ENCODE measurements at places on chromosomes 7 and 10.
A peak's percentile ranks its signal among the peaks of the same experiment; 100 is the strongest.

DNA sequence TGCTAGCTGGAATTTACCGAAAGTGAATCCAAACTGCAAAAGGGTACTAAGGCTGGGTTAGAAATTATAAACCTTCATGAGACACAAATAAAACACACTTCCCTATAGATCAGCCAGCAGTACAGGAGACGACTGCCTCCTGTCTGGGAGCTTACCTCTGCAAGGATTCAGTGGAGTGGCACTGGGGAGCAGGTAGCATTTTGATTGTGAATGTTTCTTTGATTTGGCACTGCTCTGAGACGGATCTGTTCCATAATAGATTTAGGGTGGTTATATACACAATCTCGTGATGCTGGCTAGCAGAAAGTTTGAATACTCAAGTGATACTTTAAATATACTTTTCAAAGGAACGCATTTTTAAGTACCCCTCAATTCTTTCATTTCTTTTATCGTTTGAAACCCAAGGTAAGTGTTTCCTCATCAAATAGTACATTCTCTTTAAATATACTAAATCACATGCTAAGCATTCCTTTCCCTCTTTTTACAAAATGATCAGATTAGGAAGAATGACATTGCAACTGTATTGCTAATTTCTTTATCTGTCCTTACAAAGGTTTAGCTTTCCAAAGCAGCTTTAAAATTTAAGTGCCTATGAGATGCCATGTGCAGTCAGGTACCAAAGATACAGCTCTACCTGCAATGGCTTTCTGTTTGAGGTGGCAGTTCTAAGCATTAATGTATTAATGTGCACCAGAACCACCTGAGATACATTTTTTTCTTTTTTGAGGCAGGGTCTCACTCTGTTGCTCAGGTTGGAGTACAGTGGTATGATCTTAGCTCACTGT lies 20.6 kb upstream of the CHCHD3 start:
- DNase-seq = no peak

DNA sequence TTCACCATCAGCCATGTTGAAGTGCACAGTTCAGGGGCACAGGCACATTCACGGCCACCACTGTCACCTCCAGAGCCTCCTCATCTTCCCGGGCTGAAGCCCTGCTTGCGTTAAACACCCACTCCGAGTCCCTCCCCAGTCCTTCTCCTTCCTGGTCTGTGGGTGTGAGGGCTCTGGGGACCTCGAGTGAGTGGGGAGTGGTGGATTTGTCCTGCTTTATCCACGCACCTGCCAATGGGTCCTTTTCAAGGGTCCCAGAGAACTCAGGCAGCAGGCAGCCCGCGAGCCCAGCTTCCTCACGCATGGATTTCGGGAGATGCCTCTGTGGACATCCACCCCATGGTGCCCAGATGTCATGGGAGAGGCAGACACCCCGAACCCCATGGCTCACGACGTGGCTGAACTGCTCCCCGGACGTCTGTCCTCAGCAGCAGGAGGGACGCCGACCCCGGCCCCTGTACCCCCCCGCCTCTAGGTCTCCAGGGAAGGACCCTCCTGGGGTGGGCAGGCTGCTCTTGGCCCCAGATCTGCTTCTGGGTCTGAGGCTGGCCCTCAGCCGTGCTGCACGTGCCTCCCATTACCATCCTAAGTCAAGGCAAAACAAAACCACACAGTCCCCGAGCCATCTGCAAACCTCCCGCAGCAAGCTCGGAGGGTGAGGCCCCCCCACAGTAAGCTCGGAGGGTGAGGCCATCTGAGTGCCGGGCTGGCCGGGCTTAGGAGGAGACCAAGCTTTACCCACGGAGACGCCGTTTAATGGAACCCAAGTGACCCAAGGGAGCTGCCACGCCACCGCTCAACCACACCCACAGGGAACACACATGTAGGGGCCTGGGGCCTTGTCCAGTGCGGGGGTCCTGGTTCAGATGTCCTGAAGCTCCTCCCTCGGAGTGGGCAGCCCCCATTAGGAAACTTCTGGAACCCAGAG lies 9.0 kb downstream of the CYP2W1 start:
- no peak for DNase-seq

DNA sequence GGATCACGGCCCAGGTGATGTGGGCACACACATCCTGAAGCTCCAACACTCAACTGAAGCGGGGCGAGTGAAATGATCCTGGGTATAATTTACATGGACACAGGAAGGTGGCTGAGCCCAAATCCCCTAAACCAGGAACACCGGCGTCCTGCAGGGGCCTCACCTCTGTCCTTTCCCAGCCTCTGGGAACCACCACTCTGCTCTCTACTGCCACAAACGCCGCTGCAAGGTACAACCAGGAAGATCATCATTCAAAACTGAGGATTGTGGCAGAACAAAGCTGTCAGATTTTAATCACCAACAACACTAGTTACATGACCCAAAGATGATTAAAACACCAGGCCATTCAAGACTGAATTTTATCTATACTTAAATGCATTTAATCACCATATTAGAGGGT lies 104.0 kb downstream of the DIP2C start:
- DNase-seq = no peak

GRCh38 chr7:148084138-148084537 lies 506.4 kb upstream of the C7orf33 start:
- DNase-seq = peak; percentile 69

- no peak for DNase-seq
Measured at GRCh38 chr10:122078326-122078725, 89.4 kb downstream of the TACC2 start.

DNA sequence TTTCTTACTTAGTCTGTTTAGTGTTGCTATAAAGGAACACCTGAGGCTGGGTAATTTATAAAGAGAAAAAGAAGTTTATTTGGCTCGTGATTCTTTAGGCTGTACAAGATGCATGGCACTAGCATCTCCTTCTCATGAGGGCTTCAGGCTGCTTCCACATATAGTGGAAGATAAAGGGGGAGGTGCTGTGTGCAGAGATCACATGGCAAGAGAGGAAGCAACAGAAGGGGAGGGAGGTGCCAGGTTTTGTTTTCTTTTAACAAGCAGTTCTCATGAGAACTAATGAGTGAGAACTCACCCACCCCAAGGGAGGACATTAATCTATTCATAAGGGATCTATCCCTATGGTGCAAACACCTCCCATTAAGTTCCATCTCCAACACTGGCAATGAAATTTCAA lies 17.3 kb downstream of the CYP2E1 start:
- no peak for DNase-seq

- no peak for DNase-seq
Measured at GRCh38 chr7:6382817-6383216, 64.9 kb downstream of the DAGLB start.

DNA sequence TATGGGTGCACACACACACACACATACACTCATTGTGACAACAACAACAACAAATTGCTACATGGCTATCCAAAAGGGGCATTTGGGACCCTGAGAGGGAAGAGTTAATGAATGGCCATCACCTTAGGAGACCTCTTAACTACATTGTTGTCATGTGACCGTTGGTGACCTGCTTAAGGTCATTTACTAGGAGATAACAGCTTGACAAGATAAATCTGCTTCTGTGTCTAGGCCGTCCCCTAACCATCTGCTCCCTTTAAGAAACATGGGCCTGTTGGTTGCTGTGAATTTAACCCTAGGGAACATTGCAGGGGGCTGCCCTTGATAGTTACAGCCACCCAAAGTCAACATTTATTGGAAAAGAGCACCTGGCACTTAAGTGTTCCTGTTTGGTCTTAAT lies 29.7 kb downstream of the C1QL3 start:
- DNase-seq = no peak

DNA sequence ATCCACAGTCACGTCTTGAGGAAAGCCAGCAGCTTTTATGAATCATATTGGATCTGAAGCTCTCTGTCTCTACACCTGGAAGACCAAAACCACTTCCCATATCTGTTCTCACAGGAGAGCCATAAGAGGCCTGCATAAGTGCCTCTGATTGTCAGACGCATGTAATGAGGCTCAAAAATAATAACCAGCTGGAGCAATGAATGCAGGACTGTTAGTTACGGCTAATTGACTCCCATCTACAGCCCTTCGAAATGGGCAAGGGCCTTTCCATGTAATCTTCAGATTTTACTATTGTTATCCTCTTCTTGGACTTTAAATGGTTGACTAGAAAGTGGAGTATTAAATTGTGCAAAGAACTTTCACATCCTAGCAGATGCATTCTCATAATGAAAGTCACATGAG lies 4.4 kb upstream of the SEMA3C start:
- DNase-seq = no peak

DNA sequence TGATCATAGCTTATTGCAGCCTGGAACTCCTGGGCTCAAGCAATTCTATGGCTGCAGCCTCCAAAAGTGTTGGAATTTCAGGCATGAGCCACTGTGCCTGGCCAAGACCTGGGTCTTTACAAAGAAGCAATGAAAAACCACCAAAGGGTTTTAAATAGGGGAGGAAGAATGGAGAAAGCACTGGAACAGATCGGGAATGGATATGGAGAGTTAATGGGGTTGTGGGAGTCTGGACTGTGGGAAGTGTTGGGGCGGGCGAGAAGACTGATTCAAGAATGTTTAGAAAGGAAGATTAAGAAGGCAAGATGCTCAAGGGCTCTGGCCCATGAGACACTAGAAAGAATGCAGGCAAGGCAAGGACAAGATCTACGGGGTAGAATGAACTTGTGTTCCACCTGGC lies 98.5 kb downstream of the CARD11 start:
- no peak for DNase-seq

DNA sequence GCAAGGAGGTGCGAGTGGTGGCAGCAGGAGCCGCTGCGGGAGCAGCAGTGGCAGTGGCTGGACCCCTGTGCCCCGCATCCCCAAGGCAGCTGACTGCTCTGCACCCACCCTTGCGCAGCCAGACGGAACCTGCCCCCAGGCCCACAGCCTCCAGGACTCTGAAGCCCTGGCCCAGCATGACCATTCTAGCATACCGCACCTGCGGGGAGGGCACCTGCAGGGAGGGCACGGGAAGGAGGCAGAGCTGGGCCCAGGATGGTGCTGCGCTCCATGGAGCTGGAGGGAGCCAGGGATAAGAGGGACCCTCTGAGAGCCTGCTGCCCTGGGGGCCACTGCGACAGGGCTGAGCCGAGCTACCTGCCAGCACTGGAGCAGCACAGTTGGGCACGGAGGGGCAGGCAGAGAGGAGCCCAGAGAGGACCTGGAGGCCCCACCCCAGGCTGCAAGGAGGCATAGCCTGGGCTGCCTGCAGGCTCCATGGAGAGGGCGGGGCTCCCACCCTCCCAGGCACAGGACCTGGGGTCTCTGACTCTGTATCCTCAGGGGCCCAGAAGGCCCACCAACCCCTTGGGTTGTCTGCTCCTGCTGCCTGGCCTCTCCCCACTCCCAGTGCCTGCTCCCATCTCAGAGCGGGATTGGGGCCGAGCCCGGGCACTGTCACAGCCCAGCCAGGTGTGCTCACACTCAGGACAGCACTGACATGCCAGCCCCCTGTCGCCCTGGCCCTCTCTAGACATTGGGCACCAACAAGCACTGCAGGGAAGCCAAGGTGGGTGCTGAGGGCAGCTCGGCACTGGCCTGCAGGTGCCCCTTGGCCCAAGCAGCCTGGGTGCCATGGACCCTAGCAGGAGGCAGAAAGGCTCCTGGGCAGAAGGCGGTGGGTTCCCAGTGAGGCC lies 87.6 kb downstream of the HTR7 start:
- no peak for DNase-seq

GRCh38 chr7:129950191-129950932 lies 2.4 kb downstream of the UBE2H start:
- no peak for DNase-seq

DNA sequence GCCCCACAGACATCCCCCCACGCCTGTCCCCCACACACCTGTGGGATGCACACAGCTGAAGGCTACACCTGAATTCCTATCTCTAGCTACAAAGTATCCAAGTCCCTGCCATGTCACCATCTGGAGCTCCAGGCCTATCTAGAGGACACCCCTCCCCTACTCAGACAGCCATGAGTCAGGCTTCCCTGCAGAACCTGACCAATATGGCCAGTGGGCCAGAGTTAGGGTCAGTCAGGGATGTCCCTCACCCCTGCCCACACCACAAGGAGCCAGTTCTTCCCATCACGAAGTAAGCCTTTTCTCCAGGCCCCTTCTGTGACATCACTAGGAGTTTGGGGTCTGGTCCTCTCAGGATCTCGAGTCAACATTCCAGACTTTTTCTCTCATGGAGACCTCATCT lies 10.6 kb upstream of the SLC18A3 start:
- DNase-seq = no peak

GRCh38 chr10:35762311-35763030 lies 120.4 kb upstream of the FZD8 start:
- no peak for DNase-seq

- no peak for DNase-seq
Measured at GRCh38 chr7:17638727-17639126, 301.6 kb downstream of the SNX13 start.

DNA sequence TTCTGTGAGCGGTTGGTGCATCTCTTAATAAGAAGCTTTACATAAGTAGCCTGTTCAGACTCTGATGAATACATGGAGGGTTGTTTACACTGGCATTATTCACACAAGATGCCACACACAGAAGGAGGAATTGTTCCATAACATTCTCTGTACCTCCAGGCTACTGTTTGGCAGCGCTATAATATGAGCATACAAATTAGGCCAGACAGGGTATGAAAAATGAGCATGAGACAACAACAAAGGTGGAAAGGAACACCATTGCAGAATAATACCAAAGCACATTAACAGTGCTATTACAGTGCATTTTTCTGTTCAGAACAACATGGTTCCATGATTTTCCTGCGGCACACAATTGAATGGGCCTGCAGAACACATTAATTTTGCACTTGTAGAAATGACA lies 417.2 kb upstream of the C7orf33 start:
- DNase-seq = no peak

GRCh38 chr7:5665094-5666025 lies 116.1 kb downstream of the RNF216 start:
- peak; percentile 82 for DNase-seq

GRCh38 chr10:133294189-133294588 lies 14.5 kb downstream of the TUBGCP2 start:
- no peak for DNase-seq

DNA sequence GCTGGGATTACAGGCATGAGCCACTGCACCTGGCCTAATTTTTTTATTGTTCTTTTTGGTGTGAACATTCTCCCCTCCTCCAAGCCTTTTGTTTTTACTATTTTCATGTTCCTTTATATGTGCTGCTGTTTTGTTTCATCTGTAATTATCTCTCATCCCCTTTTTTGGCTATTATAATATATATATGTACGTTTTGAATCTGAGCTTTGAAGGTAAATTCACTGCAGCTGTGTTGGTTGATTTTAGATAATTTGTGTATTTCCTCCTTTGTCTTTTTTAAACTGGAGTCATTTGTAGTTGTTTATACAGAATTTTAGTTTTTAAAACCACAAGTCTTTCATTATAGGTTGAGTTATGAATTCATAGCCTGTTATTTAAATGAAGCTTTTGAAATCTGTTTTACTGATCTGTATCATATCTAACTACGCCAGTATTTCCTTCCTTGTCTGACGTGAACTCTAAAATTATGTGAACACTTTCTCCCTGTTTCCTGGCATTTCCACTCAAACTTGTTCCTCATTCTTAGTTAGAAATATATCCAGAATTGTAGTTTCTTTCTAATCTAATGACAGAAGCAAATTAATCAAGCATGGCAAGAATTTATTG lies 54.9 kb downstream of the PTEN start:
- DNase-seq = no peak

Data from forelimb muscle (tissue), 1 donor.